AG09319 (cell line): ENCODE measurements at places on chromosomes 2 and 18.

- DNase-seq: no peak
These were observed 88.6 kb downstream of the AAK1 start for GRCh38 chr2:69554981-69555380.

- DNase-seq: no peak
These were observed 12.5 kb downstream of the GAREM2 start for GRCh38 chr2:26185304-26185928.

DNA sequence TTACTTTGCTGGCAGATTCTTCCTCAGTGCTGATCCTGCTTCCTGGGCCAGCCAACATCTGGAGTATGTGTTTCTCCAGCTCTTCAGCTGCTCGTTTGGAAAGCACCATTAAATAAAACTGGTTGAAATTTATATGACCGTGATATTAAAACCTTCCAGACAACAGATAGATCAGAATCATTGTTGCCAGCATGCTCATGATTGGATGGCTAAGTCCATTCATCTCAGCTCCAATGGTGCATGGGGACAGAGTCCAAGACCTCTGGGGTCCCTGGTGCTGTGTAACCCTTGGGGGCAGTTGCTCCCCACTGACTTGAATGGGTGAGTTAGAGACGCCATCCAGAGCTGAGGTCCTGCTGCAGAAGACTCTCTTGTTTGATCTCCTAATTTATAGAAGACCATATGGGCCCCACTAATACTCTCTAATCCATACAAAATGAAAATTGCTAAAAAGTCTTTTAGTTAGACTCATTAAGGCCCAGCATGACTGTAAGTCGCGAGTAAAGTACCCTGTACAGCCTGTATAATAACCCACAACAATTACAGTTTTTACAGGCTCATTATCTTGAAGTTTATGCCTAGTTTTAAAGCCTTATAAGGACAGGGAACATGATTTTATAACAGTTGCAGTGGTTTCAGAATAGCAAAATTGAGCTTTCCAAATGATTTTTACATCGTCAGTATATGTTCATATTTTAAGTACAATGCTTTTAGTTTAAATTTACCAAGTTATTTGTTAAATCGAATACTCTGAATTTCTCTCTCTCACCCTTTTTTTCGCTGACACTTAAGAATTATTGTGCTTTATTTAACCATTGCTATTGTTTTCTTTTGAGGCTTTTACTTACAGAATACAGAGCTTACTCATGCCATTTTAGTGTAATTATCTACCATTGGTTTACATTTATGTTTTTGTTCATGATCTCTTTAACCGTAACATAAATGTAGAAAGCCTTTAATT, 60.0 kb downstream of the CABLES1 start:
- DNase-seq: no peak

DNA sequence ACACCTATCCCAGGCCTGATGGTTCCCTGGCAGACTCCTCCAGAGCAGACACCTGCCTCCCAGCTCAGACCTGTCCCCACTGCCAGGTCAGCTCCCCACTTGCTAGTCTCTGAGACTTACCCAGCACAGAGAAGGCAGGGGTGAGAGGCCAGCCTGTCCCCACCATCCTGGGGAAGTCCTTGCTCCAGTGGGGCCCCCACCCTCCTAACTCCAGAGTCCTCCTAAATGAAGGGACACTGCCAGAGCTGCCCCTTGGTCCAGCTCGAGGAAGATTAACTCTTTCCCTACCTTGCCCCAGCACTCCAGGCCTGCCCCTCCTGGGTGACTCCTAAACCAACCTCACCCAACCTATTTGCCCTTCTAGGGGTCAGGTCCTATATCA, 30.4 kb upstream of the TNS1 start:
- no peak for DNase-seq

DNA sequence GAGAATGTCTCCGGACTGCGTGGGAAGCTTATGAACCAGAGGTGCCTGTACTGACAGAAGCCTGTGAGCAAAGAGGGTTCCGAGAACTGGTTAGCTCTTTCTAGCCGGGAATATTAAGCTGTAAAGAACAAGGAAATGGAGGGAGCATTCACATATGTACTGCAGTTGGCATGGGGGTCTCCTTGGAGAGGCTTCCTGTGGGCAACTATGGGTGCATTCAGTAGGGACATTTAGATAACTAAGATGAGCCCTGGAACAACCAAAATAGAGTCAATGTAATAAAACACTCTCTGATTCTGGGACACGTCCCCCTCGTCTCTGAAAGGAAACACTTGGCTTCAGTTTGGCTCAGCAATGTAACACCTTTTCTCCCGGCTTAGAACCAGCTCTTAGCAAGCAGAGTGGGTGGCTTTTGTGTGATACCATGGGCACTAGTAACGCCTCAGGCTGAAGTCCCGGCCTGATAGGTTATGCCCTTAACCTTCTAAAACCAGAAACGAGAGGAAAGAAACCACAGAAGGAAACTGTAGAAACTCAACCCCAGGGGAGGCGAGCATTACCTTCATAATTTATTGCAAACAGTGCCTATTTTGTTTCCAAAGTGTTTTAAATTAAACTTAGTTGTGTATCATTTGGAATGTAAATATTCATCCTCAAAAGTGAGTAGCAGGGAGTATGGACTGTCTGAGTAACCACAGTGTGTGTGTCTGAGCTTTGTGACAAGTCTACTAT, 48.8 kb upstream of the LPIN2 start:
- DNase-seq: no peak

- DNase-seq: no peak
These were observed 23.2 kb downstream of the RRM2 start for GRCh38 chr2:10145519-10146357.

- no peak for DNase-seq
These were observed 23.4 kb downstream of the MYO7B start for GRCh38 chr2:127558911-127559310.

GRCh38 chr2:214014551-214015220, 396.2 kb upstream of the VWC2L start:
- DNase-seq: no peak

DNA sequence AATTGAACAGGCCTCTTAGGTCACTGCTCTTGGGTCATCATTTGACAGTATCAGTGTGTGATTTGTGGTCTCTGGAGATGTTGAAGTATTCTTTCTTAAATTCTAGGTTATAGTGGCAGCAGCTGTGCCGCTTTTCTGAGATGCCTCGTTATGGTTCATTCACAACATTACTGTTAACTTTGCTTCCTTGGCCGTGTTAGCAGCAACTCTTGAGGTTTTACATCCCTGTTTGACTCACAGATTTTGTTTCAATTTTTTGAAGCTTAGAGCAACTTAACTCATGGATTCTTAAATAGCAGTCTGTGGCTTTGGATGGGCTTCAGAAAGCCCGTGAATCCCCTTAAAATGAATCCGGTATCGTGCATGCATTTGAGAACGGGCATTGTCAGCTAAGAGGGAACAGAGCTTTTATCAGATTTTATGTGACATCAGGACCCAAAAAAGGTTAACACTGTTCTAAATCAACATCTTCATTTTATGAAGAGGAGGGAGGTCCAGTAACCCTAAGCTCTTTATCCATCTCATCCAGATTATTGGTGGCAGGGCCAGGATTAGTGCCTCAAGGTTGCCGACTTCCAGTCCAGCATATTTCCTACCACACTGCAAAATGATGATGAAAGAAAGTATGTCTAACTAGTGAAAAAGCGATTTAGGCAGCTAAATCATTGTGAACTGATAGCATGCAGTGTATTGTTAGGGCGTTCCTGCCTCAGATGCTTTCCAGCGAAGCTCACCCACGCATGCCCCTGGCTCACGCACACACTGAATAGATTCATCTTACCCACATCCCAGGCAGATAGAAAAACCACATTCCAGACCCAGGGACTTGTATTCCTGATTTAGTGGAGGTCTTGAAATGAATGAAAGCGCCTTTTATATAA, 5.1 kb downstream of the TRIB2 start:
- no peak for DNase-seq

DNA sequence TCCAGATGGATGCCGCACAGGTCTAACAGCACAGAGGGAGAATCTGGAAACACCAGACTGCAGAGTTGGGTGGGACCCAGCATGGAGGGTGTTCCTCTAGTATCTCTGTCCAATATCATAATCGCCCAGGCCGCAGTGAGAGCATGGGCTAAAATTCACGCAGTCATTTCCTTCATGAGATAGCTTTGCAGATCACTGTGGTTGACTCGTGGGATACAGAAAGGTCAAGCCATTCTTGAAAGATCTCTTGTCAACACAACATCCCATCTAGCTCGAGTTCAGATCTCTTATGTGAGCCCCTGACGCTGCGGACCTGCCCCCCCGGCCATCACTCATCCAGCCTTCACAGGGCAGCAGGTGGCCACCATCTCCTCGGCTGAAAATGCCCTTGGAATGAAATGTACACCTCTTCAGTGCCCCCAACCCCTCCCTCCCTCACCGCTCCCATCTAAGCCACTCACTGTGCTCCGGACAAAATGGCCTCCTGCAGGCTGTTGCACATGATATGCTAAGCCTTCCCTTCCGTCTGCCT, 45.9 kb downstream of the FOSL2 start:
- DNase-seq: no peak

GRCh38 chr2:112915300-112916144, 4.6 kb downstream of the IL37 start:
- no peak for DNase-seq

- DNase-seq: no peak
These were observed 20.1 kb upstream of the ID2 start for GRCh38 chr2:8661736-8662135.

DNA sequence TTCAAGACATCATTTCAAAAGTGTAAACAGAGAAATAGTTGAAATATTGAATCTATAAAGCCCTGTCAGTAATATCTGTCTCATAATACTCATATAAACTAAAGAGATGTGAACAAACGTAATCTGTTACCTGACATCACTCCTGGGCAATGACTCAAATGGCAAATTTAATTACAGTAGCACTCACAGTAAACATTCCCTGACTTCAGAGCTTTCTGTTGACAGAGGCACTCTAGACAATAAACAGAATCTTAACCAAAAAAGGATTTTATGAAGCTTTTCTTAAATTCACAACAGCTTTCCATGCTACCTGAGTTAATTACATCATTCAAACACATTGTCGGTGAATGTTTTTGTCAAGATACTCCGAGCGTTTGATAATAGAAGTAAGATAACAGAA, 128.1 kb upstream of the PDE1A start:
- no peak for DNase-seq

- no peak for DNase-seq
These were observed 663 bp downstream of the C2orf49 start for GRCh38 chr2:105338020-105338385.

DNA sequence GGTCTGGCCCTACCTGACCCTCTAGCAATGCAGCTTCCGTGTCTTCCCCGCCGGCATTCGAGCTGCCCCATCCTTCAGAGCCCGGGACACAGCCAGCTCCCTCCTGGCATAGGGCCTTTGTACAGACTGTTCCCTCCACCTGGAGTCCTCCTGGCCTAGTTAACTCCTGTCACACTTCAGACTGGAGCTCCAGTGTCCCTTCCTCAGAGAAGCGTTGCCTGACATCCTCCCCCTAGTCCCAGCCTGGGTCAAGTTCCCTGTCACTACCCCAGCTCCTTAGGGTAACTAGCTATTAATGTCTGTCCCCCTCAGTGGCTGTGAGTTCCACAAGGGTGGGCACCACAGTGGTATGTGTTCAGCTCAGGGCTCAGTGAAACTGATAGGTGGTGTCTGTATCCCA, 45.5 kb upstream of the LOXHD1 start:
- no peak for DNase-seq

DNA sequence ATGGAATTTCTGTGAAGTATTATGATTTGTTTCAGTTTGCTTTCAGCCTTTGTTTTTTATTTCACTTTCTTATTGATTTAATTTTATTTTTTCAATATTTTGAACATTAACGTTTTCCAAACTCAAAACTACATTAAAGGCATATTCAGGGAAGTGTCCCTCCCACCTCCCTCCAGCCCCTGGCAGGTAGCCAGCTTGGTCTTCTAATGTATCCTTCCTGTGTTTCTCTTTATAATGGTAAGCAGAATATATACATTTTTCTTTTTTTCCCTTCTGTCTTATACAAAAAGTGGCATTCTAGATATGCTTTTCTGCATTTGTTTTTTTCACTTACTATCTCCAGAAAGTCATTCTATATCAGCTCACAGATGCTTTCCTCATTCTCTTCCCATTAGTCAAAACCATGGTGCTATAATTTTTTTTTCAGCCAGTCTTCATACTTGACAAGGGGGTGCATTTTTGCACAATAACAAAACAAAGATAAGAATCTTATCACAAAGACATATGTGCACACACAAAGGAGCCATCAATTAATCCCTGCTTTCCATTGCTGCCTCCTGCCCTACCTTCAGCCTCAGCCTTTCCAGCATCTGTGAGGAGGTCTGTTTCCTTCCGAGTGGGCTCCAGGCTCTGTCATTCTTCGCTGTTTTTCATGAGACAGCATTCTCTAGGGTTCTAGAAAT, 33.7 kb upstream of the TMEM177 start:
- no peak for DNase-seq

DNA sequence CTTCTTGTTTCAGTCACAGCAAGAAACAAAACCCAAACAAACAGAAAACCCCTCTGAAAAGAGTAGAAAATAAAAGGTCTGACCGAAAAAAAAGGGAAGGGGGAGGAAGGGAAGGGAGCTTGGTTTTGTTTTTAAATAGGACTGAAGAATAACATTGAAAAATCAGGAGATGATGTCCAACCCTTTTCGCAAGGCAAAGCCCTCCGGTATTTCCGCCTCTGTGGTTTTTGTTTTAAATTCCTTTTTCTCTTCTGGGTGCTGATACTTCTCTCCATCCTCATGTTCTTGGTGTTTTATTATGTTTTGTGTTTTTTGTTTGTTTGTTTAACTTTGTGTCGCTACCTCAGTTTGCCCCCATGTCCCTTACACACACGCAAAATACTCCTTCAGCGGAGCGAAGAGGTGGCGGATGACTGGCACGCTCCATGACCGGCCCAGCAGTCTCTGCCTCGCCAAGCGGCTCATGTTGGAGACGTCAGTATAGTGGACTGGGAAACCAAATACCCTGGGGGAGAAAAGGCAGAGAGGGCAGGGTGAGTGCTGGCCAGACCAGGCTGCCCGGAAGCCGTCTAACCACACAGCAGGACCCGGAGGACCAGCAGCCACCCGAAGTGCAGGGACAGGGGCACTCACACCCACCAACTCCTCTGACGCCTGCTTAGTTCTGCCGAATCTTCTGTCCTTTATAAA, 65.7 kb upstream of the POMC start:
- no peak for DNase-seq

GRCh38 chr2:202613479-202613878, 21.3 kb upstream of the FAM117B start:
- DNase-seq: no peak

- no peak for DNase-seq
These were observed 181.3 kb downstream of the UXS1 start for GRCh38 chr2:106012591-106013347.

- DNase-seq: no peak
These were observed 492 bp downstream of the KIF5C start for GRCh38 chr2:148875387-148876051.
